Activated CD4-positive, CD25-positive, alpha-beta regulatory T cell (primary cell): ENCODE measurements at places on chromosomes 2 and 18.

GRCh38 chr2:66560683-66561082 lies 125.8 kb downstream of the MEIS1 start:
- no peak for DNase-seq

DNA sequence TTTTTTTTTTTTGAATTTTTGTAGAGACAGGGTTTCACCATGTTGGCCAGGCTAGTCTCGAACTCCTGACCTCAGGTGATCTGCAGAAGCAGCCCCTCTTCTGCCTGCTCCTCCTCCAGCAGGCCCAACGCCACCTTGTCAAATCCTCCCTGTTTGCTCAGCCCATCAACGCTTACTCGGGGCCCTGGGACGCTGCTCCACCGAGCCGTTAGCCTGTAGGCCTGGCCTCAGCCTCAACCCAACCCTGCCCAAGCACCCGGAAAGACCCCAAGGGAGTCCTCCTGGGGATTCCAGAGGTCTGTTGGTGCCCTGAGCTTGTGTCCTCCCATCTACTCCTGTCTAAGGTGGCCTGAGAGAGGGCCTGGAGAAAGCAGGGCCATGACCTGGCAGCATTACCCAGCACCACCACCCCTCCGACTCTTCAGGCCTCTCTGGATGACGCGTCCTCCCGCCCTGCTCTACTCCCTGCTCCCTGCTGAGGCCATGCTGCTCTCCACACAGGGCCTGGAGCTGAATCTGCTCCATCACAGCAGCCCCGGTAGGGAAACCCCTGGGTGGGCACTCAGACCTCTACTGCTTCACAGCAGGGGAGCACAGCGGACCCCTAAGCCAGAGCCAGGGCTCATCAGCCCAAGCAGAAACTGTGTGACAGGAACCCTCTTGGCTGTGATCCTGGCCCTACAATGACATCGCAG lies 3.2 kb downstream of the STK25 start:
- no peak for DNase-seq

DNA sequence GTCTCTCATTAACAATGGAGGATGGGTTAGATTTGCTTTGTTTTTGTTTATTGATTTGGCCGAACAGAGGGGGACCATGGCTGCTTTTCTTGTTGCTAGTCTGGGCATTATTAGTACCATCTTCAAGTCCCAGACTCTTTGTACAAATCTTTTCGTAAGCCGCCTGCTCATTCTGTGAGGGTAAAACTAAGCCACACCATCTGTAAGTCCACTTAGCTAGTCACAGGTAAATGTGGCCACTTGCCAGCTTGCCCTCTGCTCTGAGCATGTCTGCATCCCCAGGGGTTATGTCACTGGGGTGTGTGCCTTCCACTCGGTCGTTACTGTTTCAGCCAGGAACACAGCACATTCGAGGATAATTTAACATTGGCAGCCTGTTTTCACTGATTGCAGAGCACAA lies 85.6 kb downstream of the SMIM21 start:
- no peak for DNase-seq

DNA sequence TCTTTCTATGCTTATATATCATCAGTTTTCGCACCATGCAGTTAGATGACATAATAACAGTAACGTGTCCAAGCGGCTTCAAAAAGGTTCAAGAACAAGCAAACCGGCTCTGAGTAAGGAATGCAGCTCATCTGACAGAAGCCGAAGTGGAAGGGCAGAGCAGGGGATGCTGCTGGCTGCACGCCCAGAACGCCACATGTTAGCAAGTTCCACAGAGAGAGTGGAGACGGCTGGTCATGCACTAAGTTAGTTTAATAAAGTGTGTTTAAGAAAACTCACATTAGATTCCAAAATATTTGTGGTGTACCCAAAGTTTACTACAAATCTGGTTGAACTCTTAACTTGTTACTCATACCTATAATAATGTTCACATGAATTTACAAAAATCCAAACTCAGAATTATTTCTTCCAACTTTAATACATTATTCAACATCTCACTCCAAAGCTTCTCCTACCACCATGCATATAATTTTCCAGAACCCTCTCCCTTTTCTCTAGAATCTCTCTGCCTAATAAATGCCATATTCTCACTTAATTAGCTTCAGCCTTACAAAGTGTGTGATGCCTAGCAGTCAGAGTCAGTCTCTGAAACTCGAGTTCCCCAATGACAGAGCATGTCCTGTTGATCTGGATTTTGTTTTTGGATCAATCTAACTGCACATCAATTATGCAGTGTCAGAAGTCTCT lies 170.0 kb downstream of the DNAH7 start:
- no peak for DNase-seq

DNA sequence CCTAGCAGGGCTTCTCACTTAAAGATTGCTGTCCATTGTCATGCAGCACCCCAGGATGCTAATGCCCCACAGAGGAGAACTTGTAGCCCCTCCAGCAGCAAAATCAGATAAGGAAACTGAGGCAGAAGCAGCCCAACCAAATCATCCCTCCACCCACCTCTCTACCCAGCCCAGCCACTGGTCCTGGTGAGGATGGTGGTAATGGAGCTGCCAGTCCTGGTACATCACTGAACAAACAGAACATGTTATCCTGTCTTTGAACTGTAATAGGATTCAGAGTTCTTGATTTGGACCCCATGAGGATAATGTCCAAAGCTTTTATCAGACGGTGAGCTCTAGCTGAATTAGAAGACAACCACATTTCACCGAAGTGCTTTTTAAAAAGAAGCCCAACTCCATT lies 113.2 kb downstream of the MRO start:
- DNase-seq = no peak

DNA sequence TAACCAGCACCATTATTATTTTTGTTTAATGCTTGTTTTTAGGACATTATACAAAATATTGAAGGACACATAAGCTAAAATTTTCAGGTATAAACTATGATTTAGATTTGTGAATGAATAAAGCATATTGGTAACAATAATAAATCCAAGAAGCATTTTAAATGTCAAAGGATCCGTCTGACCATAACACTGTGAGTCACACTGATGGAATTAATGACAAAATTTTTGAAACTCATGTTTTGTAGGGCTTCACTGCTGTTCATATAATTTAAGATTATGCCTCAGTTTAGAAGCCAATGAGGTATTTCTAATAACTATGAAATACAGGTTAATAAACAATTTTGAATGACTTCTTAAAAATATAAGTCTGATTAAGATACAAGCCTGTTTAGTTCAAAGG lies 124.6 kb downstream of the TMEFF2 start:
- DNase-seq = no peak

DNA sequence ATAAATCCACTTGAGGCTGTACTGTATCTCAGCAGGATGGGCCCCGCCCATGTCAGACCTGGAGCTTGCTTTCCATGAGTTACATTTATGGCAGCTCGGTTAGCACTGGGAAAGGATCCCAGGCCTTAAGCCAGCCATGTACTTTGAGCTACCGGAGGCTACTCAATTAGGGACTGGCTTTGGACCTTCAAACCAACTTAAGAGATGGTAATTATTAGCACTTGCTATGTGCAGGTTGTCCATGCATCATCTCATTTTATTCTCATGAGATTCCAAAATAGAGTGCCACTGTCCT lies 64.4 kb downstream of the ACTR2 start:
- no peak for DNase-seq

GRCh38 chr2:18282026-18282425 lies 278.4 kb downstream of the RDH14 start:
- DNase-seq = no peak

DNA sequence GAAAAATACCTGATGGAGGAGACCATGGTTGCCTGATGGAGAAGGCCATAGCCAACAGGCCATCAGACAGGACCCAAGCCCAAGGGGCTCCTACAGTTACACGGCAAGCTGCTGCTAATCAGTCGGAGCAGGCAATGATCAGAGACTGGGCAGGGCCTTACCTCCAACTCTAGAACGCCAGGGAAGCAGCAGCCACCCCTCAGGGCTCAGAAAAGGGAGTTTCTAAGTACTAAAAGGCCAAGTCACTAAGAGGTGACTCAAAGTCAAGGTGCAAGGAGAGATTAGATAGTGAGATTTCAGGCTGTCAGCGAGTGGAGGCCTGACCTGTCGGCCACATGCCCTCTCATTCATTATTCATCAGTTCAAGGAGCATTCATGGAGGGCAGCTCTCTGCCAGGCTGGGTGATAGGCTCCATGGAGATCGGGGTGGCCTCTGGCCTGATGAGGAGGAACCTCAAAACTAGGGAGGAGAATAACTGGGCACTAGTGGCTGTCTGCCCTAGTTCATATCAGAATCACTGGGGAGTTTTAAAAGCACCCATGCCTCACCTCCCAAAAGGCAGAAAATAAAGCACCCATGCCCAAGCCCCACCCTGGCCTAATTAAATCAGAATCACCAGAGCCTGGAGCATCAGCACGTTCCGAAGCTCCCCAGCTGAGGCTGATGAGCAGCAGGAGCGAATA lies 3.6 kb downstream of the VIL1 start:
- DNase-seq = no peak

DNA sequence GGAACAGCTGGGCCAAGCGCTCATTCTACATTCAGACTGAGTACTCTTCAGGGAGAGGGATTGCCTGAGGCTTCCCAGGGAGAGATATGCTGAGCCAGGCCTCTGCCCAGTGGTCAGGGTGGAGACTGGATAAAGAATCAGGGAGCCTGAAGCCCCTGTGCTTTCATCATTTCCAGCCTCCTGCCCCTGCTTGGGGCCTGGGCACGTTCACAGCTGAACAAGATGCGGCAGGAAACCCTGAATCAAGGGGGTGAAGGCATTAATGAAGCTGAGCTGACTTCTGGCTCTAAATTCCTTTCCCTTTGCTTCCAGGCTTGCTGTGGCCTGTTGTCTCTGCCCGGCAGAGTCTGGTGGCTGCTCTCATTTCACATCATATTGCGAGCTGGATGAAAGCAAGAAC lies 35.0 kb downstream of the RPL37A start:
- no peak for DNase-seq

GRCh38 chr2:105409717-105410116 lies 10.9 kb upstream of the FHL2 start:
- DNase-seq = no peak

GRCh38 chr18:75073654-75074053 lies 135.3 kb downstream of the PTGR3 start:
- DNase-seq = no peak

- no peak for DNase-seq
Observed at GRCh38 chr2:130764035-130764820, 8.9 kb downstream of the AMER3 start.

GRCh38 chr2:240399419-240400324 lies 35.8 kb upstream of the GPC1 start:
- DNase-seq = no peak

- DNase-seq = no peak
Observed at GRCh38 chr2:72144632-72145288, 2.9 kb downstream of the CYP26B1 start.
